Activated B cell treated with CpG ODN at 0.5 μM for 24 hours (primary cell): ENCODE measurements at places on chromosomes 1 and 21. TPM values are rescaled to one million over a fixed set of nuclear protein-coding genes. Genes with fewer than 3 reads are reported as not detected.

DNA sequence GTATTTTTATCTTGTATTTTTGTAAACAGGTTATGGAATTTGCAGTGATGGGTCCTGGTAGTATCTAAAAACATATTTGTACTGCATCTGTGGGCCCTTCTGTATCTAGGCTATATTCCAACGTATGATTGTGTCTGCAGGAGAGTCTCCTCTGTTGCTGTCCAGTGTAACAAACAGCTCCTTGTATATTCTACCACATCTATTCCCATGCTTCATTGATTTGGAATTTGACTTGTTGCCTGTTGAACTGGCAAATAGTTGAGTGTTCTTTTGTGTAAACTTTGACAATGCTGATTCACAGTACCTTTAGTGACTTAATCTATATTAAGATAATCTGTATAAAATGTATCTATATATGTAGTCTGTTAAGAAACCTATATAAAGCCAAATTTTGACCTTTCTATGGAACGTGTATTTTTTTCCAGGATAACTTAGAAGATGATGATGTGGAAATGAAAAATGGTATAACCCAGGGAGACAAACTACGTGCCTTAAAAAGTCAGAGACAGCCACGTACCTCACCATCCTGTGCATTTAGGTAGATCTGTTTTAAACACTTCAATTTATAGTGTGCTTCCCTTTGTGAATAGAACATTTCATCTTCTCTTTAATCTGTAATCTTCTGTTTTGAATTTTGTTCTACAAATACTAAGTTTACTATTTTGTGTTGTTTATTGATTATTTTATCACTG is 43.4 kb upstream of the GPR88 start:
- DNase-seq = no peak

DNA sequence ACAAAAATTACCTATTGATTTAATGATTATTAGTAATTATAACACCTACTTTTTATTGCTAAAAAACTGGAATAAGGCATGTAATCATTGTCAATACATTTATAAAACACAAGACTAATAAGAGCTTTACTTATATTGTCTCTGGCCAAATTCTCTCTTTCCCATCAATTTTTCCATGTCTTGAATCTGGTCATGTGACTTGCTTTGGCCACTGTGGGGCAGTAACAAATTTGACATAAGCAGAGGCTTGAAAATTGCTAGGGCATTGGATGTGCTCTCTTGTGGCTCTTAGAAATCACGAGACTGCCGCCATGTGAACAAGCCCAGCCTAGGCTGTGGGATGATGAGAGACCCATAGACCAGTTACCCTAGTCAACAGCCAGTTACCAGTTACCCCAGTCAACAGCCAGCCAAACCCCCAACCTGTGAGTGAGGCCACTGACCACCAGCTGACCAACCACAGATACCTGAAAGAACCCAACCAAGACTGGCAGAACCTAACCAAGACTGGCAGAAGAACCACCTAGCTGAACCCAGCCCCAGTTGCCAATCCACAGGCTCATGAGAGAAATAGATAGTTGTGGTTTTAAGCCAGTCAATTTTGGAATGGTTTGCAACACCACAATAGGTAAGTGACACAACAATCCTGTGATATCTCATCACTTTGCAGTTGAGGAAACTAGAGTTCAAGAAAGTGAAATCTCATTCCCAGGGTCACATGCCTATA is 8.8 kb downstream of the KLHDC7A start:
- DNase-seq = no peak

GRCh38 chr1:190688096-190688495 is 210.4 kb upstream of the BRINP3 start:
- DNase-seq = no peak

DNA sequence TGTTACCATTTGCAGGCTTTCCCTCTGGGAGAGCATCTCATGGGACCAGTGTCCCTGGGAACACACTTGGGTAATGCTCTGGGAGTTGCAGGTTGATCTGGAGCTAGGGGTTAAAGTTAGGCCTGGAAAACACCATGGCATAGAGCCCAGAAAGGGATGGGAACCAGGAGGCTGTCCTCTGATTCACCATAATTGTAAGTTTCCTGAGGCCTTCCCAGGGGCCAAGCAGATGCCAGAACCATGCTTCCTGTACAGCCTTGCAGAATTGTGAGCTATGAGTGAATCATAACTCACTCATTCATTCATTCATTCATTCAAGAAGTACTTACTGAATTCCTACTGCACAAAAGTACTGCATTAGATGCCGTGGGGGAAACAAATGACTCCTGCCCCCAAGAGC is 50.0 kb downstream of the LACTBL1 start:
- no peak for DNase-seq

DNA sequence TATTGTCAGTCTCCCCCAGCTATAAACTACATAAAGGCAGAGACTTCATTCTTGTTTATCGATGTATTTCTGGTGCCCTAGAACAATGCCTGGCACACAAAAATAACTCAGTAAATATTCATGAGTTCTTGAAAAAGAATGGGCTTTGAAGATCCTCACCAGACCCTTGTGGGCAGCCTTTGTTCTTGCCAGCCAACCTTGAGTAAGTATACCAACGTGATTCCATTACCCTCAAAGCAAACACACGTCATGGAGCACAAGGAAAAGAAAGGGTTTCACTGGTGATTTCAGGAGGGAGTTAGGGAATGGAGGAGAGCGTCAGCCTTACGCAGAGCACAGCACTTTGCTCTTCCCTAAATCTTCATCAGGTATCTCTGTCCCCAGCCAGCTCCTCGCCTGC is 29.4 kb downstream of the NMNAT2 start:
- no peak for DNase-seq

DNA sequence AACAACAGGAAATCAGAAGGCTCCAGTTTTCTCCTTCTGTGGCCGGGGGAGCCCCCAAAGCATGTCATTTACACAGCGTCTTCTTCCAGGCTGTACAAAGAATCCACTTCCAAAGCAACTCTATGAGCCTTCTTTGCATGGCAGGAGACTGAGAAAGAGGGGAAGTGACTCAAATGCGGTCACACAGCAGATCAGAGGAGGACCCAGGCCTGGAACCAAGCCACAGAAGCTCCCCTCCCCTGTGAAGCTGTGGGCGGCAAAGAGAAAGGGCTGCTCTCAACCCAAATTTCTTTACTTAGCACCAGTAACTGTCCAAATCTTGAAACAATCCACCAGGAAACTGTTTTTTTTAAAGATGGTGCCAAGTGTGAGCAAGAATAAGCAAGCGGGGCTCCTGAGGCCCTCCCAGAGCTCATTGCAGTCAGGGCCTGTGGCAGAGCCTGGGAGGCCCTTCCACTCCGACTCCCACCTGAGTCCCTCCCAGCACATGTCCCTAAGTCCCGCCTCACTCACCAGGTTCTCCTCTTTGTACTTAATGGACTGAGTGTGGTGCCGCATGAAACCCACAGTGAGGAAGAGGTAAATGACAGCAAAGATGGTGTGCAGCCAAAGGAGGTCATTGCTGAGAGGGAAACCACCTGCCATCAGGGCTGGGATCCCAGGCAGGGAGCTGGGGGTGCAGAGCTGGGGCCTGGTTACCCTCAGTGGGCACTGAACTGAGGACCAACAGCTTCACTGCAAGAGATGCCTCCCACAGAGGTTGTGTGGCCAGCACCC is 15.9 kb downstream of the TMEM63A start:
- no peak for DNase-seq

The CIART gene
- 0.20 and 1.0 TPM in 2 replicates for total RNA-seq
